Hepatocyte (in vitro differentiated cells): ENCODE measurements at places on chromosomes 12 and 14.
A peak's percentile ranks its signal among the peaks of the same experiment; 100 is the strongest.

DNA sequence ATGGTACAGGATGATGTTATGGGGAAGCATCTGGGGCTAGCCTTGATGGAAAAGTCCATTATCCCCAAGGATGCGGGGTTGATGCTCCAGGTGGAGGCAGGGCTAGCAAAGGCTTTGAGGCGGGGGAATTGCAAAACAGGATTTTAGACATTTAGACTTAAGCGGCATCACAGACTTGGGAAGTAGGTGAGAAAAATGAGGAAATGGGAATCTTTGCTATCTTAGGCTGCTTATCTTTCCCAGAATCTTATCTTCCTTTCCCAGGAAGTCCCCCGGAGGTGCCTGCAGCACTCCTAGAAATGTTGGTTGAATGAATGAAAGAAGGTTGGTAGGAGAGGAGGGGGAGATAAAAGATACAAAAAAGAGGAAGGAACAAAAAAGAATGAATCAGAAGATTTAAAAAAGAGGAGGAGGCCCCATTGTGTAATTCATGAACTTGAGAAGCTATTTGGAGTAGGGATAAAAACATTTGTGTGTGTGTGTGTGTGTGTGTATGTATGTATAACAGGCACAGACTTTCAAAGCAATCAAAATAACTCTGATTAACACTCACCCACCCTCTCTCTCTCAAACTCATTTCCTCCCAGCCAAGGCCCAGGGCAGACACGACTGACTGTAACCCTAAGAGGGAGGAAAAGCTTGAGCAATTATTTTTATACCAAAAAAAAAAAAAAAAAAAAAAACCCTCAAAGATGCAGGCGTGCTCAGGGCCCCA is 62.5 kb upstream of the TBX3 start:
- DNase-seq, result no peak
- peak overlapping the region; percentile 90 for H3K27ac ChIP-seq
- H3K4me3 ChIP-seq, result no peak overlapping the region
- no peaks in the 10 kb centered on the region for H3K27me3 ChIP-seq
- peaks cover 38% of the 10 kb centered on the region for H3K4me1 ChIP-seq
- H3K36me3 ChIP-seq, result no peaks in the 10 kb centered on the region

DNA sequence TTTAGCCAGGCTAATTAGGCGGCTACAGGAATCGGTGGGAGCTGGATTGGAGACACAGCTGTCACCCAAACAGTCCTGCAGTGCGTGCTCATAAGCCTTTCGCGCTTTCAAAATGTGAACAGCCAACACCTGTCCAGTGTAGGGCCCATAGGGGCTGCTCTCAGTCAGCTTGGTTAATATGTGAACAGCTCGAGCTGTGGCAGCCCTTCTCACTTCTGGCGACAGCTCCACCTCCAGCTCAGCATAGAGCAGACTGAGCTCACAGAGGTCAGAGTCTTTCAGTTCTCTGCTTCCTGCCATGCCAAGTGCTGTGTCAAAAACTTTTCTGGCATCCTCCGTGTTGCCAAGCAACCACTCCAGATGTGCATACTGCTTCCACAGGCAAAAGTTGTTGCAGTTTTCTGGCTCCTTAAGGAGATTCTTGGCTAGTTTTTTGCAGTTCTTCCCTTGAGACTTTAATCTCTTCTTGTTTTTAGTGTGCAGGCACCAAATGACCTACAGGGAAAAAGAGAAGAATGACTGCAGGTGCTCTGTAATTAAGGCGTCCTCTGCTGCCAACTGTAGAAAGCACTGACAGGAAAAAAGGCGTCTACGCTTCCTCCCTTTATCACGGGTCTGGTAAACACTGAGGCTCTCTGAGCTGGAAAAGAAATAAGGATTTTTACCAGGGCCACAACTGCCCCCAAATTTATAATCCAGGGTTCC is 32.5 kb downstream of the PSMC1 start:
- H3K36me3 ChIP-seq, result no peaks in the 10 kb centered on the region
- H3K27me3 ChIP-seq, result no peaks in the 10 kb centered on the region
- no peak overlapping the region for H3K4me3 ChIP-seq
- no peak for DNase-seq
- H3K27ac ChIP-seq, result no peak overlapping the region

DNA sequence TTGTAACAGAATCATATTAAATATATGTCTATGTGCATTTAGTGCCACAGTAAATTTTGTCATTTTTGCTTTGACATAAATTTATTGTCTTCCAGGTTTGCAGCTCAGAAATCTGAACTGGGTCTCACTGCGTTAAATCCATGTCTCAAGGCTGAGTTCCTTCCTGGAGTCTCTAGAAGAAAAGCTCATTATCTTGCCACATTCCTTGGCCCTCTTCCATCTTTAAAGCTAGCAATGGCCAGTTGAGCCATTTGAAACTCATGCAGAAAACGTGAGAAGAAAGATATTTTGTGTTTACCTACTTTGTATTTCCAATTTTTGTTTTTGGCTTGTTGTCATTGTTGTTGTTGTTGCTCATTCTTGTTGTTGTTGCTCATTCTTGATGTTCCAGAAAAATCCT is 10.7 kb downstream of the PRH1 start:
- no peak overlapping the region for H3K4me3 ChIP-seq
- H3K36me3 ChIP-seq, result no peaks in the 10 kb centered on the region
- H3K27ac ChIP-seq, result no peak overlapping the region
- no peak for DNase-seq
- no peaks in the 10 kb centered on the region for H3K4me1 ChIP-seq

DNA sequence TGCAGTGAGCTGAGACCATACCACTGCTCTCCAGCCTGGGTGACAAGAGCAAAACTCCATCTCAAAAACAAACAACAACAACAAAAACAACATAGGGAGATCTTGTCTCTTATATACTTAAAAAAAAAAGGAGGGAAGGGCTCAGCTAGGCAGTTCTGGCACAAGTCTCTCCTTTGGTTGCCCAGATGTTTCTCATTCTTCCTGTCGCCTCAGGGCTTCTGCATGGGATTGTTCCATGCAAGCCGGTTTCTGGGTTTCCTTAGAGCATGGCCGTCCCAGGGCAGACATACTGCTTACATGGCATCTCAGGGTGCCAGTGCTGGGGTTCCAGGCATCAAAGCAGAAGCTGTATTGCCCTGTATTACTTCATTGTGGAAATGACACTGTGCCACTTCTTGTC is 5.2 kb upstream of the SLC8B1 start:
- no peaks in the 10 kb centered on the region for H3K4me1 ChIP-seq
- H3K27me3 ChIP-seq, result no peaks in the 10 kb centered on the region
- no peak for DNase-seq
- no peak overlapping the region for H3K27ac ChIP-seq
- H3K4me3 ChIP-seq, result no peak overlapping the region

DNA sequence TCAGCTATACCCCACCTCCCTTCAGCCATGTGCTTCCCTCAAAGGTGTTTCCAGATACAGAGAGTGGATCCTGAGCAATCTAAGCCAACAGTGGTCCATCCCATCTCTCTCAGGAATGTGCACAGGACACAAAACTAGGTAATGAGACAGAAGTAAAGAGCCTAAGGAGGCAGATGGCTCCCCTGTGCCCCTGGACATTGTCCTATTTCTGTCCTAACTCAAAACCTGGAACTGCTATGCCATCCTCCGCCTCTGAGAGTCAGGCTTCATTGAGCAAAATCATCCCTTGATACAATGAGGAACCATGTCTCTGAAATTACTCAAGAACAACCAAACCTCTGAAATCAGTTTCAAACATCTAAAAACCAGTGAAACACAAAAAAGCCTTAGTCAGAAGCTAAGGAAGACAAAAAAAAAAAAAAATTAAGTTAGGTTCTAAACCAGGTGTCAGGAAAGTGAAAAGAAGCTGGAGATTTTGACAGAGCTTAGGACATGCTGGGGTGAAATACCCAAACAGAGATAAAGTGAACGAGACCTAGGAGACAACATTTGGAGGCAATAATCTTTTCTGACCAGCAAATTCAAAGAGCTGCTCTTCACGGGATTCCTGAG is 200.3 kb upstream of the PLEKHG7 start:
- DNase-seq, result peak; percentile 12
- H3K36me3 ChIP-seq, result no peaks in the 10 kb centered on the region
- H3K4me3 ChIP-seq, result no peak overlapping the region
- H3K27ac ChIP-seq, result peak overlapping the region; percentile 89

GRCh38 chr12:6390084-6390799 is 6.3 kb downstream of the LTBR start:
- no peaks in the 10 kb centered on the region for H3K27me3 ChIP-seq
- H3K27ac ChIP-seq, result no peak overlapping the region
- peaks cover 5% of the 10 kb centered on the region for H3K4me1 ChIP-seq
- H3K36me3 ChIP-seq, result no peaks in the 10 kb centered on the region

- H3K4me3 ChIP-seq, result no peak overlapping the region
- no peak for DNase-seq
- no peaks in the 10 kb centered on the region for H3K27me3 ChIP-seq
- H3K27ac ChIP-seq, result no peak overlapping the region
Observed at GRCh38 chr12:28033538-28033915, 61.0 kb upstream of the PTHLH start.

GRCh38 chr12:127125607-127126259 is 1141.2 kb upstream of the TMEM132C start:
- peak; percentile 74 for DNase-seq
- H3K27me3 ChIP-seq, result no peaks in the 10 kb centered on the region
- H3K4me3 ChIP-seq, result no peak overlapping the region
- peak overlapping the region; percentile 39 for H3K27ac ChIP-seq
- H3K4me1 ChIP-seq, result no peaks in the 10 kb centered on the region
- H3K36me3 ChIP-seq, result no peaks in the 10 kb centered on the region

GRCh38 chr14:81153187-81153586 is 67.6 kb downstream of the GTF2A1 start:
- no peak for DNase-seq
- no peaks in the 10 kb centered on the region for H3K36me3 ChIP-seq
- no peaks in the 10 kb centered on the region for H3K4me1 ChIP-seq
- no peak overlapping the region for H3K4me3 ChIP-seq
- no peaks in the 10 kb centered on the region for H3K27me3 ChIP-seq

DNA sequence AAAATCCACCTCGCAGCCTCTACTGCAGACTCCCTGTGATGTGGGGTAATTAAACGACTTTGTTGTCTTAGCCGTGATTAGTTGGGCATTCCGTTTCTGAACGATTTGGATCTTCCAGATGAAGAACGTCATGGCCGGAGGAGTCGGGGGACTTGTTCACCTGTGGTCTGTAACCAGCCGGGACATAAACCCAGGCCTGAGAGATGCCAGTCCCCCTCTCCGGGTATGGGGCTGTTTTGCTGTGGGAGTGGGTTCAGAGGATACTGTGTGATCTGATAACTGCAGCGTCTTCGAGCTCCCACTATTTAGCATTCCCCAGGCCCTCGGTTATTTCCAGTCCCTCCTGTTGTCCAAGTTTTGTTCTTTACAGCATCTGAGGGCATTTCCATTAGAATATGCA is 96.1 kb downstream of the PIWIL1 start:
- H3K4me3 ChIP-seq, result no peak overlapping the region
- no peaks in the 10 kb centered on the region for H3K27me3 ChIP-seq
- no peak overlapping the region for H3K27ac ChIP-seq
- no peaks in the 10 kb centered on the region for H3K4me1 ChIP-seq
- no peaks in the 10 kb centered on the region for H3K36me3 ChIP-seq

DNA sequence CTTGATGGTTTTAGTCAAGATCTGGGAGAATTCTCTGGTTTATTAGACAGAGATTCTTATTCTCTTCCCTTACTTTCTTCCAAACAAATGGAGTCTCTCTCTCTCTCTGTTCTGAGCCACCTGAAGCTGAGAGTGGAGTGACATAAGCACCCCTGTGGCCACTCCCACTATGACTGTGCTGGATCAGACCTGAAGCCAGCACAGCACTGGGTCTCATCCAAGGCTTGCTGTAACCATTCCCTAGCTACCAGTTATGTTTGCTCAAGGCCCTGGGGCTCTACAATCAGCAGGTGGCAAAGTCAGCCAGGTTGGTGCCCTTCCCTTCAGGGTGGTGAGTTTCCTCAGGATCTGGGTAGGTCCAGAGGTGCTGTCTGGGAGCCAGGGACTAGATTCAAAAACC is 568.5 kb downstream of the AACS start:
- DNase-seq, result no peak
- no peaks in the 10 kb centered on the region for H3K27me3 ChIP-seq
- H3K27ac ChIP-seq, result no peak overlapping the region
- H3K4me1 ChIP-seq, result no peaks in the 10 kb centered on the region
- no peak overlapping the region for H3K4me3 ChIP-seq

DNA sequence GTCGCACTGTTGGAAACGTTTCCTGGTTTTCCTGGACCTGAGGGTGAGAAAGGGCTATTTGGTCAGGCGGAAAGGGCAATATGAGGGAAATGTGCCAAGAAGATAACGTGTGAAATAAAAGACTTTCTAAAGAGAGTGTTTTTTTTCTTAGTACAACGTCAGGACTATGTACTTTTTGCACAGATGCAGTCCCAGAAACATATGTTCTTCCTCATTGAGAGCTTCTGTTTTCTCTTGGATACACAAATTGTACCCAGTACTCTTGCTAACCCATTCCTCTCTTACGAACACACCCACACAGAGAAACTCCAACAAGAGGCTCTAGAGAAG is 669 bp upstream of the PKP2 start:
- H3K36me3 ChIP-seq, result no peaks in the 10 kb centered on the region
- H3K4me1 ChIP-seq, result peaks cover 48% of the 10 kb centered on the region
- DNase-seq, result no peak
- peak overlapping the region; percentile 72 for H3K4me3 ChIP-seq
- peak overlapping the region; percentile 63 for H3K27ac ChIP-seq

- peaks cover 12% of the 10 kb centered on the region for H3K4me1 ChIP-seq
- H3K4me3 ChIP-seq, result no peak overlapping the region
- no peaks in the 10 kb centered on the region for H3K27me3 ChIP-seq
- no peak overlapping the region for H3K27ac ChIP-seq
- DNase-seq, result no peak
- no peaks in the 10 kb centered on the region for H3K36me3 ChIP-seq
Observed at GRCh38 chr14:77599889-77600288, 16.5 kb downstream of the SPTLC2 start.

DNA sequence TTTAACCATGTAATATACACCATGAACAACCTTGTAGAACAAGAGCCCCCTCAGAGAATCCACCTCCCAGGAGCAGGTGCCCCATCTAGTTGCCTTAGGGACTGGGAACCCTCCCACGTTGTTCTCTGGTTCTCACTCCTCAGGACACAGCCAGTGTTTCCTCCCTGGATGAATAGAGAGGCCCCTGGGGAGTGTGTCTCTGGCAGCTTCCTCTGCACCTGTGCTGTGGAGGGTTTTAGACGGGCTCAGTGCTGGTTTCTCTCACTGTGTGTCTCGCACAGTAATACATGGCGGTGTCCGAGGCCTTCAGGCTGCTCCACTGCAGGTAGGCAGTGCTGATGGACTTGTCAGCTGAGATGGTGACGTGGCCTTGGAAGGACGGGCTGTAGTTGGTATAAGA is 581.3 kb downstream of the TMEM121 start:
- no peak overlapping the region for H3K4me3 ChIP-seq
- H3K36me3 ChIP-seq, result no peaks in the 10 kb centered on the region
- no peak for DNase-seq
- H3K27ac ChIP-seq, result no peak overlapping the region
